IPS DF 6.9 (cell line): ENCODE measurements at places on chromosomes 16 and 17.

GRCh38 chr17:60089096-60089806, 10.5 kb upstream of the HEATR6 start:
- DNase-seq, result no peak

- DNase-seq, result no peak
These were observed 61.2 kb downstream of the TMEM186 start for GRCh38 chr16:8736123-8736668.

GRCh38 chr16:85395913-85396878, 216.9 kb upstream of the GSE1 start:
- no peak for DNase-seq

- no peak for DNase-seq
These were observed 52.5 kb downstream of the VAT1L start for GRCh38 chr16:77840673-77841501.

- no peak for DNase-seq
These were observed 23.7 kb downstream of the CACNG4 start for GRCh38 chr17:66988069-66988798.

DNA sequence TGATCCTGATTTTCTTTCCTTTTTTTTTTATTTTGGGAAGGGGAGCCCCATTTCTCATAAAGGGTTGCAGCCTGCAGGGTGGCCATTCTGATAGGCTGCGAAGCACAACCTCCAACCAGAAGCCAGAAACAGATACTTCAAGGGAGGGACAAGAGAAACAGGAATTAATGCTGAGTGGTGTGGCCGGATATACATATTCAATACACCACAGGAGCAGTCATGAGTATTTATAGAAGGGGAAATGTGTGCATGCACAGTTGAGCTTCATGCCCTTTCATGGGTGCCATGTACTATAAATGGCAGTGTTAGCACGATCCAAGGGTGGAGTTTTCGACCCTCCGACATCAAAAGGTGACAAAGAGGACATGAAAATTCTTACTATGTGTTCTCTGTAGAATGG, 320.8 kb downstream of the CBLN1 start:
- no peak for DNase-seq

- no peak for DNase-seq
These were observed 157.2 kb downstream of the RAB11FIP4 start for GRCh38 chr17:31548709-31549108.

GRCh38 chr17:79921411-79922115, 82.3 kb upstream of the CBX4 start:
- DNase-seq, result no peak

DNA sequence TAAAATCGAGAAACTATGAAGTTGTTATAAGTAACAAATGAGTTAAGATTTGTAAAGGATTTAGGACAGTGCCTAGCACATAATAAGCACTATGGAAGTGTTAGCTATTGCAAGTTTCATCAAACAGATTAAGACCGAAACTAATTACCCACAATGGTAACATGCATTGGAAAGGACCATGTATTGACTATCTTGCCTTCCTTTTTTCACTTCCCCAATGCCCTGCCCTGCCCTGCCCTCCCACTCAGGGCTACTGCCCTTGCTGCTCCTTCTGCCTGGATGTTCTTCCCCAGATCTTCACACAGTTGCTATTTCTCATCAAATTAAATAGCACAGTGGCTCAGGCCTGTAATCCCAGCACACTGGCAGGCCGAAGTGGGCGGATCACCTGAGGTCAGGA, 202.1 kb upstream of the PSMD7 start:
- DNase-seq, result no peak

GRCh38 chr16:5056352-5056751, 9.4 kb downstream of the C16orf89 start:
- no peak for DNase-seq
